GOT3 (cell line): ENCODE measurements at places on chromosomes 12 and 14.
A peak's percentile ranks its signal among the peaks of the same experiment; 100 is the strongest.

DNA sequence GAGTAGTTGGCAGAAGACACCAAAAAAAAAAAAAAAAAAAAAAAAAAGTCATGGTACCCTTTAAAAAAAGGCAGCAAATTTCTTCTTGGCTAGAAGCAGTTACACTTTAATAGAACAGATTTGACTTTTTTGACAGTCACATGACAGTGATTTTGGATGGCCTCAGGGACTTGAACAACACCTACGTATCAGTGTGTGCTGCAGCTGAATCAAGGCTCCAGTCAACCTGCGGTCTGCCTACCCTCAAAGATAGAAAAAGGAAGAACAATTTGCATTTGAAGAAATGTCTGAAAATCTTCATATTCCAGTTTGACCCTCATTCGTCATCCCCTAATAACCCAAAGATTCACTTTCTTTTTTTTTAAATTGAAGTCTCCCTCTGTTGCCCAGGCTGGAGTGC lies 53.9 kb downstream of the MDM2 start:
- no peak for DNase-seq

DNA sequence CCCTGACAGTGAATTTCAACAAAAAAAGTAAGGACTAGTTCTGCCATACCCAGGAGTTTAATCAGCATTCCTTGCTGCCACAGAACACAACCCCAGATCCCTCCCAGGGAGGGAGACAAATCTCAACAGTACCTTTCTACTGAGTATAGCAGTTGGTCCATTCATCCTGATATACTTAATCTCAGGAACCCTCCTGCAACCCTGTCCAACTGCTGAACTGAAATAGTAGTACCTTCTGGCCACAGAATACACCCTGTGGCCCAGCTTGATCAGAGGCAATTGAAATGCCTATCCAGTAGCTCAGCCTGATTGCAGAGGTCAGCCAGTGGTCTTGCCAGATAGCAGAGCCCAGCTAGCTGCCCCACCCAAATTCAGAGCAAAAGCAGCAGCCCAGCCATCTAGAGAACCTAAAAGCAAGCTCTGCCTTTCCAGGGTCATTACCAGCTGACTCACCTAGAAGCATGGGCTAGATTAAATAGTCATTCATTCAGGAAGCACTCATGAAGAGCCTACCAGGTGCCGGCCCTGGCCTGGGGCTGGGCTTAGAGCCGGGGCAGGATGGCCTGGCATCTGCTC lies 40.0 kb upstream of the RHOJ start:
- no peak for DNase-seq

DNA sequence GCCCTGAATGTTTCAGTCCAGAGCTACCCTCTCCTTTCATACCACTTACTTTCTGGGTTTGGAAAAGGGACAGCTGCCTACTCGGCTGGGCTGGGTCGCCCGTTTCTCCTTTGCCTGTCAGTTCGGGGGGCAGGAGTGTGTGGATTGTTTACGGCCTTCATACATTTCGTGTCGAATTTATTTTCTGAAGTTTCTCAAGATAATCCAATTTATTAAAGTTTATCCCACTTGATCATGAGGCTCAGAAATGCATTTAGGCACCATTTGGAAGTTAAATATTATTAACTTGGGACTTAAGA lies 608 bp downstream of the ZNF410 start:
- DNase-seq = no peak

GRCh38 chr14:58275527-58276190 lies 22.7 kb upstream of the ARID4A start:
- no peak for DNase-seq

GRCh38 chr14:94328196-94328595 lies 5.1 kb upstream of the SERPINA6 start:
- no peak for DNase-seq

- DNase-seq = no peak
These were observed 515.3 kb downstream of the SLC6A15 start for GRCh38 chr12:84397263-84397662.

DNA sequence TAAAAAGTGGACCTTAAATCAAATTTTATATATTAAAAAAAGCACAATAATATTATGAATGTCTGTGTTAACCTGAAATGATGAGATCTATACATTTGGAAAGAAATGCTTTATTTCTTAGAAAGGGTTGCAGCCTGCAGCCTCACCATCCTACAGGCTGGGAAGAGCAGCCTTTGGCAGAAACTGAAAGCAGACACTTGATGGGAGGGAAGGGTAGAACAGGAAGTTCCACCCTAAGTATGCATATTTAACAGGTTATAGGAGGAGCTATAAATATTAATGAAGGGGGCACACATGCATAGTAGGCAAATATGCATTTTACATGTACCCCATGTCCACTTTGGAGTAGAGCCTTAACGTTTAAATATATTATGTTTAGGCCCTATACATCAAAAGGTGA lies 498.0 kb downstream of the FLRT2 start:
- no peak for DNase-seq

DNA sequence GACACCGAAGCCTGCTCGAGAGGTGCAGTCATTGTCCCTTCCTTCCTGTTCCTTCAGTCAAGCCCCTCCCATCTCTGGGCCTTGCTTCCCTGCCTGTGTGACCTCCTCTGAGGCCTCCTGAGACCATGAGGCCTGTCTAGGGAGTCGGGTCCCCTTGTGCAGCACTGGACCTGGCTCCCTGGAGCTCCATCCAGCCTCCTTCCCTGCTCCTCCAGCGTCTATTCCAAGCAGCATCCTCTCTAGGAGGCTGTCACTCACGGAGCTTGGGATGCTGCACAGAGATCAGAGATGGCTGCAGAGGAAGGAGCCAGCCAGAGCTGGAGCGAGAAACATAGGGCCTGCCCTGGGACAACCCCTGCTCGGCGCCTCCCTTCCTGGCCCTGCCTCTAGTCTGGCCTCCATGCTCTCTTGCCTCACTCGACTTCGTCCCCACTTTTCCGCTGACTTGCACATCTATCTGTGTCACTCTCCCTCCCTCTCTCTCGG lies 142.7 kb downstream of the BCL11B start:
- DNase-seq = no peak

DNA sequence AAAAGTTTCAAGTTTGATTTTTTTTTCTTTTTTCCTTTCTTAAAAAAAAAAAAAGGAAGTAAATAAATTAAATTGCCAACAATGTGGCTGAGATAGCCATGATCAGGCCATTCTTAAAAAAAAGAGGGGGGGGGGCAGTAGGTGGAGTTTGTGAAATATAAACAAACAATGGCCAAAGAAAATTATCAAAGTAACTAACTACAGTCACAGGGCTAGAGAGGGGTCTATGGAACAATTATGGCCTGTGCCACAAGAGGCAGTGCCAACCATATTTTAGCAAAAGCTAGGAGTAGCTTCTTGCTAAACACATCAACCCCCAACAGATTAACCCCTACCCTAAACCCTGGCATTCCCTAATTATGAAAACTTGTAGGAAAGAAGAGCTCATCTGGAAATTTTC lies 16.2 kb upstream of the SMARCC2 start:
- DNase-seq = no peak

DNA sequence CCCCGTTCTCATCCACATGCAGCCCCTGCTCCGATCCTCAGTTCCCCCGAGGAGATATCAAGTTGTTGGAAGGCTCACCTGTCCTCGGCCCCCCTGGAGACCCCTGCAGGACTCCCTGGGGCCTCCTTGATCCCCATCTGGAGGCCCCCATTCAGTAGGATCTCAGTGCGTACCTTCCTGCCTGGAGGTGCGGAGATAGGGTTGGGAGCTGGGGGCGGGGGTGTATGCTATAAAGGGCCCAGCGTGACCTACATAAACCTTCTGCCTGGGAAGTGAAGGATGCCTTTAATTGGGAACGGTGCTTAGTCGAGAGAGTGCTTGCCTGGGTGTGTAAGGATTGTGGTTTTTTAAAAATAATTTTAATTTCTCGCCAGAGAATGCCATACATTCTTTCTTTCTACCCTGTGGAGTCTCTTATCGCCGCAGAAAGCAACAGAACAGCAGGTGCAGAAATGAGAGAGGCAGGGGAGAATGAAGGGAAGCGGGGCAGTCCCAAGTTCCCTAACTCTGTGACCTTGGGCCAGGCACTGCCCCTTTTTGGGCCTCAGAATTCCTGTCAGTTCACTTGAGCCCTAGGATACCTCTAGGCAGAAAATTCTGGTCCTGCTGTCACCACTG lies 153.7 kb downstream of the TSPAN9 start:
- no peak for DNase-seq

GRCh38 chr12:97944576-97944975 lies 482.0 kb downstream of the RMST start:
- no peak for DNase-seq

GRCh38 chr12:104802208-104802607 lies 155.9 kb downstream of the SLC41A2 start:
- no peak for DNase-seq

DNA sequence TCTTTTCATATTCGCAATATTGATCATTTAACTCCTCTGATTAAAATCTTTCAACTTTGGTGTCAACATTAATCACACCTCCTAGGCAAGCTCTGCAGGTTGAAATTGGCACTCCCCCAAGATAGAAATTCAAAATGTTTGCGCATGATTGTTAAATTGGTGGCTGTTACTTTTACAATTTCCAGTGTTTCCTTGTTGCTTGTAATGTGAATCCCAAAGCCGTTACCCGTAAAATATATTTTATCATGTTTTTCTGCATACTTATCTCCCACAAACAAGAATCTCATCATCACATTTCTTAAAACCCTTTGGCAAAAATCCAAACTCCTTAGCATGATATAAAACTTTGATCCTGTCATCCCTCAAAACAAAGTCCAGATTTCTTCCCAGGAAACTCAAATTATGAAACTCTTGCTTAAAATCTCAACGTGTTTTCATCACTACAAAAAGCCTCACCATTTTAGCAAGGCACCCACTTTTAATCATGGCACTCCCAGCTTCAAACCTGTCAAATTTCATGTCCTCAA lies 14.7 kb downstream of the RTL1 start:
- no peak for DNase-seq

DNA sequence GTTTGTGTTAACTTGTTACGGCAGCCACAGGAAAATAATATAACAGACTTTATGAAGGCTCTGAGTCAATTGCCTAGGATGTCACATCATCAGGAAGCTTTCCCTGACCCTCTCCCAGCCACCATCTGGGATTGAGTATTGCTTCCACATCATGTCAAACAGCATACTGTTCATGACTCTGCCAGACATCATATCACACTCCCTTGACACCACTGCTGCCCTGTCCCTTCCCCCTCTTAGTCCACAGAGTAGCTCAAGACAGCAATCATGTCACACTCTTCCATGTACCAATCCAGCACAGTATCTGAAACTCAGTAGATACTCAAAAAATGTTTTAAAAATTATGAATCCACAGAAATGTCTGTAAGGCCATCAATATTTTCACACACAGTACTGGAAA lies 168.0 kb downstream of the PIK3C2G start:
- no peak for DNase-seq

DNA sequence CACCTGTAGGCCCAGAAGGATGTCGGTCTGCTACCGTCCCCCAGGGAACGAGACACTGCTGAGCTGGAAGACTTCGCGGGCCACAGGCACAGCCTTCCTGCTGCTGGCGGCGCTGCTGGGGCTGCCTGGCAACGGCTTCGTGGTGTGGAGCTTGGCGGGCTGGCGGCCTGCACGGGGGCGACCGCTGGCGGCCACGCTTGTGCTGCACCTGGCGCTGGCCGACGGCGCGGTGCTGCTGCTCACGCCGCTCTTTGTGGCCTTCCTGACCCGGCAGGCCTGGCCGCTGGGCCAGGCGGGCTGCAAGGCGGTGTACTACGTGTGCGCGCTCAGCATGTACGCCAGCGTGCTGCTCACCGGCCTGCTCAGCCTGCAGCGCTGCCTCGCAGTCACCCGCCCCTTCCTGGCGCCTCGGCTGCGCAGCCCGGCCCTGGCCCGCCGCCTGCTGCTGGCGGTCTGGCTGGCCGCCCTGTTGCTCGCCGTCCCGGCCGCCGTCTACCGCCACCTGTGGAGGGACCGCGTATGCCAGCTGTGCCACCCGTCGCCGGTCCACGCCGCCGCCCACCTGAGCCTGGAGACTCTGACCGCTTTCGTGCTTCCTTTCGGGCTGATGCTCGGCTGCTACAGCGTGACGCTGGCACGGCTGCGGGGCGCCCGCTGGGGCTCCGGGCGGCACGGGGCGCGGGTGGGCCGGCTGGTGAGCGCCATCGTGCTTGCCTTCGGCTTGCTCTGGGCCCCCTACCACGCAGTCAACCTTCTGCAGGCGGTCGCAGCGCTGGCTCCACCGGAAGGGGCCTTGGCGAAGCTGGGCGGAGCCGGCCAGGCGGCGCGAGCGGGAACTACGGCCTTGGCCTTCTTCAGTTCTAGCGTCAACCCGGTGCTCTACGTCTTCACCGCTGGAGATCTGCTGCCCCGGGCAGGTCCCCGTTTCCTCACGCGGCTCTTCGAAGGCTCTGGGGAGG lies at the start of gene LTB4R:
LTB4R (plus strand) TSS at position 857 of the 959 bp plus-strand sequence. CDS start 4,150 bp downstream, outside the sequence.
- peak; percentile 28 for DNase-seq

GRCh38 chr14:22225516-22226140 lies 363.4 kb downstream of the DAD1 start:
- no peak for DNase-seq

DNA sequence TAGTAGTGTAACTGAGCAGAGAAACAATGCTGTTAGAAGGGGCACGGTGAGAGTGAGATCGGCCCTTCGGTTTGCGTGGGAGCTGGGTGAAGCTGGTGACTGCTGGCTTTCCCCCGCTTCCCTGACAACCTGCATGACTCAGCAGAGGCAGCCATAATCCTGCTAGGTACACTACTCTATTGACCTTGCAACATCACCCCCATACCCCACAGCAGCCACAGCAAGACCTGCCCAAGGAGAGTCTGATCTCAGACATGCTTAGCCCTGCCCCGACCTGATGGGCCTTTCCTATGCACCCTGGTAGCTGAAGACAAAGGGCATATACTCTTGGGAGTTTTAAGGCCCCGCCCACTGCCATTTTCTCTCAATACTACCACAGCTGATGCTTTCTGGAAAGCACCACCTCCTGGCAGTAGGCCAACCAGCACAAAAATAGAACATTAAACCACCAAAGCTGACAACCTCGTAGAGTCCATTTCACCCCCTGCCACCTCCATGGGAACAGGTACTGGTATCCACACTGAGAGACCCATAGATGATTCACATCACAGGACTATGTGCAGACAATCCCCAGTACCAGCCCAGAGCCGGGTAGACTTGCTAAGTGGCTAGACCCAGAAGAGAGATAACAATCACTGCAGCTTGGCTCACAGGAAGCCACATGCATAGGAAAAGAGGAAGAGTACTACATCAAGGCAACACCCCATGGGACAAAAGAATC lies 75.9 kb upstream of the RGS6 start:
- no peak for DNase-seq

DNA sequence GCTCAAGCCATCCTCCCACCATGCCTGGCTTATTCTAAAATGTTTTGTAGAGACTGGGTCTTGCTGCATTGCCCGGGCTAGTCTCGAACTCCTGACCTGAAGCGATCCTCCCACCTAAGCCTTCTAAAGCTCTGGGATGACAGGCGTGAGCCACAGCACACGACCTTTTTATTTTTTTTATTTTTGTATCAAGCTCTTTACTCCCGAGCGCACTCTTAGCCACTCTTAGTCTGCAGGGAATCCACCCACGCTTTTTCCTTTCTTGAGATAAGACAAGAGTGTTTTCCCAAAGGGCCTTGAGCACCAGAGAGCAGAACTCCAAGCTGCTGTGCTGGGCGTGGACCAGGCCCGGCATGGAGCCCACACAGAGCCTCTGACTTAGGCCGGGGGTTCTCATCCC lies 23.4 kb downstream of the MAP1LC3B2 start:
- no peak for DNase-seq
